ENCODE measurements at places on chromosomes 16 and 17.

GRCh38 chr17:49986396-49987289 is 8.4 kb downstream of the DLX3 start:
- DNase-seq = no peak

DNA sequence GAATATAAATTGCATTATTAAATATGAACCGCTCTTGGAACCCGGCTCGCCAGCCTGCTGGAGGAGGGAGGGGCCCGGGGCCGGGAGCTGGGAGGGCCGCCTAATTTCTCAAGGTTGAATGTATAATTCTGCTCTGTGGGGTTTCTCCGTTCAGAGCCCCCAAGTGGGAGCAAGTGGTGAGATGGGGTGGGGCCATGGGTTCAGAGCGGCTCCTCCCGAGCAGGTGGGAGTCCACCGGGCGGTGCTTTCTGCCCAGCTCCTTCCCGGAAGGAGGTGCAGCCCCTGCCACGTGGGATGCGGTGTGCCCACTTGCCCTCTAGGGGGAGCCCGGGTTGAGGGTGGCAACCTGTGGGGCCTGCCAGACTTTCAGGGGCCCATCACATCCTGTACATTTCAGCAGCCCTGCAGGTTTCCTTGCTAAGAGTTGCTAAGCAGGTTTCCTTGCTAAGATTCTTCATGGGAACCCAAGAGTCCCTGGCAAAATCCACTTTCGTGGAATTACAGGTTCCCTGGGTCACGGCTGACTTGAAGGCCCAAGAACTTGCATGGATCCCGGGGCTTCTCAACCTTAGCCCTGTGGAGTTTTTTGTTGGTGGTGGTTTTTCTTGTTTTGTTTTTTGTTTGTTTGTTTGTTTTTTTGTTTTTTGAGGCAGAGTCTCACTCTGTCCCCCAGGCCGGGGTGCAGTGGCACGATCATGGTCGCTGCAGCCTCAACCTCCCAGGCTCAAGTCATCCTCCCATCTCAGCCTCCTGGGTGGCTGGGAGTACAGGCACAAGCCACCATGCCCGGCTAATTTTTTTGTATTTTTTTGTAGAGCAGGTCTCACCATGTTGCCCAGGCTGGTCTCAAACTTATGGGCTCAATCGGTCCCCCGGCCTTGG is 196.7 kb upstream of the GSE1 start:
- peak; percentile 82 for DNase-seq

DNA sequence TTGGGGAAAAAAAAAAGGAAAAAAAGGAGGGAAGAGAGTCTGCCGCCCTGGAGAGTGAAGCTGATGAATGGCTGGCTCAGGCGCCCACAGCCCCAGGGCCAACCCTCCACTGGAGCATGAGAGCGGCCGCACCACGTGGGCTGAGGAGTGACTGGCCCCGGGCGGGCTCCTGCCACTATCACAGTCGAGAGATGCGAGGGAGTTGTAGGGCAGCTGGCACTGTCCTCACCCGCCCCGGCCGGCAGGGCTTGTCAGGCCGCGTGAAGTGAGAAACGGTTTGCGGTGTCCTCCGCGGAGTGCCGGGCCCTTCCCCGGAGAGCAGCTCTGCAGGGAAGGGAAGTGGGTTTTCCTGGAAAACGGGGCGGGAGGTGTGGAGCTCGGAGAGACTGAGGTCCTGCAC is 45.9 kb downstream of the JPH3 start:
- no peak for DNase-seq

- peak; percentile 21 for DNase-seq
Observed at GRCh38 chr17:71472809-71473789, 647.7 kb upstream of the SOX9 start.

DNA sequence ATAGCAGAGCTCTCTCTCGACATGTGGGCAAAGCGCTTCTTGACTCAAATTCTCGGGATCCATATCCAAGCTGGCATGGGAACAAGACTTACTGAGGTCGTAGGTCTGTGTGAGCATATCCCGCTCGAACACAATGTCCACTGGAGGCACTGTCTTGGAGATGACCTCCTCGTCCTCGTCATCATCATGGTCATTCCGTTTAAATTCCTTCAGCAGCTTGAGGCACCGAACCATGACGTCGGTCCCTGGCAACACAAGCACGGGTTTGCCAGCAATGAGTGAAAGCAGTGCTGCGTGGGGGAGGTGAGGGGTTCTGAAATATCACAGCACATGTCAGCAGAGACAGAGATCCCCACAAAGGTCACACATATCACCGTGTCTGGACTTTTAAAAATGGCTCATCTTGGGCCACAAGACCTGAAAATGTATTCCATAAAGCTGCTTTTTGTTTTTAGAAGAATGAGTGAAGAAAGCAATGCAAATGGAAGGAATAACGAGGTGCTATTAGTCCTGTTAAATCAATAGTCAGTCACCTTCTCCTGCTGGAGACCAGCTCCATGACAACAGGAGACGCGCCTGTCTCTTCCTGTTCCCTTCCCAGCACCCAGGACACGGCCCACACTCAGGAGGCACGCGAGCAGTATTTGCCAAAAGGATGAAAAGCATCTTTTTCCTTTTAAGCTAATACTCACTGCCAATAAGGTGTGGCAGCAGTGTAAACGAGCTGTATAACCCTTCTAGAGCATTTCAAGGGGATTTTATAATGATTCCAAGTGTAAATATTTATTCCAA is 37.9 kb downstream of the GTF3C1 start:
- no peak for DNase-seq

DNA sequence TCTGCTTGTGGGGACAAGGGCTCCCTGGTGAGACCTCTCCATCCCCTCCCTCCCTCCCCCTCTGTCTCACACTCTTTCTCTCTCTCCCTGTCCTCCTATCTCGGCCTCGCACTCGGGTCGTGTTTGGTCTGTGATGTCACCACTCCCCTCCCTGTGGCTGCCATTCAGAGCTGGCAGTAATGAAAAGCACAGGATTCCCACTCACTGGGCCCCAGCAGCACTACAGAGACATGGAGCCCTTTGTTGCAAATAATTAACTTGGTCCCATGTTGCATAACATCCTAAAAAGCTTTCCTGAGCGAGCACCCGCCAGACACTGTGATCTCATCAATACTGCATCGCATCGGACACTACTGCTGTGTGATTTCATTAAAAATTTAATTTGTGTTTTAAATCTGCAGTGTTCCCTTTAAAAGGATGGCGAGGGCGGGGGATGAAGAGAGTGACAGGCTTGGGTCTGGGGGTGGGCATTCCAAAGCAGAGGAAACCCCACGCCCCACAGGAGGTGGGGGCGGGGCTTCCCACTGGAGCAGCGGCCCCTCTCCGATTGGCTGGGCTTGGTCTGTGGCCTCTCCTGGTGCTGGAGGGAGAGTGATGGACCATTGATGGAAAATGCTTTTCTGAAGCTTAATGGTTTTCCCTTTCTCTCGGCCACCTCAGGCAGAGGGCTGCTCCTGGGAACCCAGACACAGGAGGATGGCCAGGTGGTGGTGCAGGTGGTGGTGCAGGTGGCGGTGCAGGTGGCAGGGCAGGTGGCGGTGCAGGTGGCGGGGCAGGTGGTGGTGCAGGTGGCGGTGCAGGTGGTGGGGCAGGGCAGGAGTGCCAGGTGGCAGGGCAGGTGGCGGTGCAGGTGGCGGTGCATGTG is 15.3 kb upstream of the NPTX1 start:
- DNase-seq = no peak

- DNase-seq = no peak
Observed at GRCh38 chr17:80960037-80960796, 31.4 kb upstream of the CHMP6 start.

GRCh38 chr16:50473356-50473945 is 74.7 kb upstream of the NKD1 start:
- DNase-seq = peak; percentile 60

Data from activated CD4-positive, alpha-beta T cell treated with anti-CD3 and anti-CD28 coated beads, Interleukin-2, amount 50 U/mL, for 16 hours (primary cell).